ENCODE measurements at places on chromosomes 4 and X. TPM values are rescaled to one million over a fixed set of nuclear protein-coding genes. Genes with fewer than 3 reads are reported as not detected.

Gene AFF1
- 13.6 TPM for total RNA-seq

Gene ZXDB
- 9.4 TPM for total RNA-seq

Gene SORBS2
- 7.3 TPM for total RNA-seq

Gene SOD3
- 18.9 TPM for total RNA-seq

Gene PSAPL1
- total RNA-seq: not detected

Gene MYOZ2
- 0.29 TPM for total RNA-seq

Gene CPLX1
- total RNA-seq: not detected

Gene ALAS2
- not detected for total RNA-seq

Gene SYTL5
- total RNA-seq: 1.5 TPM

Gene LRAT
- not detected for total RNA-seq

Gene GYPB
- total RNA-seq: not detected

Gene DCAF8L2
- total RNA-seq: not detected
